ENCODE measurements at places on chromosomes 4 and X.

DNA sequence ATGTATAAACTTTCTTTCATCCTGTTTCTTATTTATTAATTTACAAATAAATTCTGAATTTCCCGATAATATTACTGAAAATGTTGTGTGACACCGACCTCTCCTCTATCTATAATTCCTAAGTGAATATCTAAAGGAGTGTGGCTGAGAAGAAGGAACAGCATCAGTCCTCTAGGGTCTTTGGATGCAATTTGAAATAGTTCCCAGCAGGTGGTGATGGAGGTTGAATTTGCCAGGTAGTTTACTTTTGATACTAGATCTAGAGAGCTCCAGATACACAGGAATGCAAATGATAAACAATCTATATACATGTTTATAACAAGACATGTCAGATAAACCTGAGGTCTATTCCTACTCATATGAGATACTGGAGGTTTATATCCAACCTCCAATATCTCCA lies 305.4 kb downstream of the PCDH18 start:
- no peak for DNase-seq

- DNase-seq, result no peak
Measured at GRCh38 chr4:147916351-147916750, 184.5 kb downstream of the ARHGAP10 start.

DNA sequence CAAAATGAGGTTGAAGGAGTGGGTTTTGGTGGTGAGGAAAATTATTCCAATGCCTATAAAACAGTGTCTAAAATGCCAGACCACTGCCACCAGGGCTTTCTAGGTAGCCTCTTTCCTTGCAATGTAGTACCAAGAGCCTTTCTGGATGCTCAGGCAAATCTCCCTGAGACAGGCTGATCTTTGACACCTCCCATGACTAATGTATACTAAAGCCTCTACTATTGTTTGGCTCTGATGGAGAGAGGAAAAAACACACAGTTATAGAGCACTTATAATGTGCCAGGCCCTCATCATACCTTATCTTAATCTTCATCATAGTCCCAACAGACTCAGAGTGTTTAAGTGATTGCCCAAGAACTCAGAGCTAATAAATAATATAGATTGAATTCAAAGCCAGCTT lies 5.8 kb downstream of the MTMR8 start:
- DNase-seq, result peak; percentile 7

GRCh38 chr4:86928400-86929255 lies 6.2 kb upstream of the AFF1 start:
- no peak for DNase-seq

- no peak for DNase-seq
Measured at GRCh38 chrX:124194901-124195300, 137.6 kb upstream of the TEX13D start.

DNA sequence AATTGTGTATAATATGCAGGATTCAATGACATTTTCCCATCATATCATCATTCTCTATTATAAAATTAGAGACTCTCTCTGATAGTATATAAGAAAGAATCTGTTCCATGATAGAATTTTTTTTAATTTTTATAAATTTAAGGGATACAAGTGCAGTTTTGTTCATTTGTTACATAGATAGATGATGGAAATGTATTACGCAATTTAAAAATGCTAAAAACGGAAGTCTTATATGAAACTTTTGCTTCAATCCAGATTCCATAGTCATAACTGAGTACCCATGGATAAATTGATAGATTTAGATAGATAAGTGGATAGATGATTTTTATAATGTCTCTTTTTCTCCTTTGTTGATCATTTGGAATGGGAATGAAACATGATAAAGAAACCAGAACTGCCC lies 24.9 kb upstream of the MAGEB2 start:
- DNase-seq, result no peak

DNA sequence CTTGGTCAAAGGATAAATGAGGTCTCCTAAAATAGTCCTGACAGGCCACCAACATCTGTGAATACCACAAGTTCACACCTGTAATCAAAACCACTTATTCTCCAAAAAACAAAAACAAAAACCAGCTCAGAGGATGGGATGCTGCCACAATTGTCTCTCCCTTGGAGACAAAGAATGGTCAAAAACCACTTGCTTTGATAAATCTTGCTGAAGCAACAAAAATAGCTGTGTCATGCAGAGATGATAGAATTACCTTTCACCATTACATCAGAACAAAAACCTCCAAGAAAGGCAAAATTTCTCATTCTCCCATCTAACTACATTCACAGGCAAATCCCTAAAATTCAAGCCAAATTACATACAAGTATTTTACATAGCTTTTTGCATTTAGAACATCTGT lies 180.4 kb downstream of the MAML3 start:
- DNase-seq, result no peak

- no peak for DNase-seq
Measured at GRCh38 chr4:42050516-42051249, 60.4 kb downstream of the SLC30A9 start.

GRCh38 chr4:88134536-88135355 lies 23.7 kb downstream of the ABCG2 start:
- no peak for DNase-seq

- DNase-seq, result peak; percentile 53
Measured at GRCh38 chrX:40468033-40468846, 112.5 kb upstream of the ATP6AP2 start.

DNA sequence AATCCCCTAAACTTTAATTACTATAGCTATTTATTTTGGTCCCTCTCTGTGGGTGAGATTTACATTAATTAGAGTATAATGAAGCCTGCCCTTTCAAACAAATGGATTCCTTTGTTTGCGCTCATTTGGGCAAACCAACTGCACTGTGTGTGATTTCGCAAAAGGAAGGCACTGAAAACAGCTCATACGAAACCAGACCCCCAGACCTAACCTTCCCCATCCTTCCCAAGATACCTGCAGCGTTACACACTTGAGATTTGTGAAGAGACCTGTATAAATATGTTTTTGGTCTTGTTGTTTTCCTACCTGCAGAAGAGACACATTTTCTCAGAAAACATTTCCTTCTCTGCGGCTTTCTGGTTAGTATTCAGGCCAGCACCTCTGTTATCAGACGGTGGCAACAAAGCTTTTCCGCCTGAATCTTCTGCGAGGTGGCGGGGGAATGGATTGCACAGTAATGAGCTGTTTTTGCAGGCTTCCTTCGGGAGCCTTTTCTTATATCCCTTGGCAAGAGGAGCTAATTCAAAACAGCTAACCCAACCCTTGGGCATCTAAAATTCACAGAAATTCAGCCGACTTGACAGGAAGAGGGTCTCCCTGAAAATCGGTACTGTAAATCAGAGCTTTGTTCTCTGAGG lies 47.6 kb downstream of the CBLL2 start:
- no peak for DNase-seq

GRCh38 chr4:110196871-110197528 lies 1.4 kb downstream of the ELOVL6 start:
- peak; percentile 39 for DNase-seq

DNA sequence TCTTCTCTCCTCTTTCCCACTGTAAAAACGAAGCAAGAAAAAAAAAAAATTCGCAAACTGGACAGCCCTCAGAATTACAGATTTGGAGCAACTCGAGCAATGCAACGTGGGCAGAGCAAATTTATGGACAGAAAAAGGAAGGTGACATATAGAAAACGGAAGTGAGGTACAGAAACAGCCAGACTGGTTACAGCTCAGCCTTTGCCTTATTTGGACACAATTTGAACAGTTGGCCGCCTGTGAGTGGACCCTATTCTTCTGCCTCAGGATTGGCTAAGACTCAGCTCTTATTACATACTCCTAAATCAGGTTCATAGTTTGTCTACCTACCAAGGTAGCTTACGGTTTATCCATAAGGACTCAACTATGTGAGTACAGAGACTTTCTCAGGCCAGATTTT lies 98.8 kb downstream of the SOWAHB start:
- peak; percentile 17 for DNase-seq

- DNase-seq, result no peak
Measured at GRCh38 chr4:98612318-98613250, 45.8 kb downstream of the TSPAN5 start.
